ENCODE measurements at places on chromosomes 1 and 21. TPM values are rescaled to one million over a fixed set of nuclear protein-coding genes. Genes with fewer than 3 reads are reported as not detected.

Gene PADI3
- not detected for total RNA-seq

Gene ACKR1
- total RNA-seq: not detected

Gene PCP4L1
- total RNA-seq: not detected

GRCh38 chr1:46991083-46991923, 32.2 kb upstream of the CYP4X1 start:
- H3K27ac ChIP-seq: no peak overlapping the region
- no peak overlapping the region for H3K4me3 ChIP-seq
- DNase-seq: no peak
- no peaks in the 10 kb centered on the region for H3K4me1 ChIP-seq
- H3K27me3 ChIP-seq: no peaks in the 10 kb centered on the region
- H3K36me3 ChIP-seq: no peaks in the 10 kb centered on the region

Gene FCRL4
- total RNA-seq: not detected

DNA sequence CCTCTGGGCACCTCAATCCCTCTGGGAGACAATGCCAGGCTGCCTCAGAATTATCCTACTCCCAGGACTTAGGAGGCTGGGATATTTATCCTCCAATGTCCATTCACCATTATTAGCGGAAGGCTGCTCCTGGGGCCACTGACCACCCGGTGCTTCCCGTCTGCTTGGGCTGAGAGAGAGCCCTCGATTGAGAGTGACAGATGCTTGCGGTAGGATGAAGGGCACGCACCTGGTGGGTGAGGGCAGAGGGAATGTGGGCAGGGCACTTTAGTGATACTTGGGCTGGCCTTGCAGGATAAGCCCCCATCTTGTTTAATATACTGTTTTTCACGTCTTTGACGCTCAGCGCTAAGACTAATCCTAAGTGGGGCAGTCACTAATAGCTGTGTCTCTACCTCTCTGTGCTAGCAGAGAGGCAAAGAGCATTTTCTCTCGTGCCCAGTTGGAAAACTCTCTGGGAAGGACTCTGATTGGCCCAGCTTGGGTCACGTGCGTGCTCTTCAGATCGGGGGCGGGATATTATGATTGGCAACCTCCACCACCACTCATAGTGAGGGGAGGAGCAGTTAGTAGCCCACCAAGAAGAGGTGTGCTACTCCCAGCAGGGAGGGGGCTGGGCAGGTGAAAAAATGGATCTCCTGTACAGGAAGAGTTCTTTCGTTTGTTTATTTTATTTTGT, 10.6 kb upstream of the PARS2 start:
- no peak overlapping the region for H3K27ac ChIP-seq
- DNase-seq: no peak
- H3K27me3 ChIP-seq: peaks cover 26% of the 10 kb centered on the region
- peaks cover 4% of the 10 kb centered on the region for H3K36me3 ChIP-seq
- H3K4me1 ChIP-seq: peaks cover 6% of the 10 kb centered on the region
- H3K4me3 ChIP-seq: no peak overlapping the region

Gene LAMB3
- total RNA-seq: 12.4 TPM

Data from HFFc6 (cell line).